H1 (cell line): ENCODE measurements at places on chromosomes 12 and 14.
A peak's percentile ranks its signal among the peaks of the same experiment; 100 is the strongest.

DNA sequence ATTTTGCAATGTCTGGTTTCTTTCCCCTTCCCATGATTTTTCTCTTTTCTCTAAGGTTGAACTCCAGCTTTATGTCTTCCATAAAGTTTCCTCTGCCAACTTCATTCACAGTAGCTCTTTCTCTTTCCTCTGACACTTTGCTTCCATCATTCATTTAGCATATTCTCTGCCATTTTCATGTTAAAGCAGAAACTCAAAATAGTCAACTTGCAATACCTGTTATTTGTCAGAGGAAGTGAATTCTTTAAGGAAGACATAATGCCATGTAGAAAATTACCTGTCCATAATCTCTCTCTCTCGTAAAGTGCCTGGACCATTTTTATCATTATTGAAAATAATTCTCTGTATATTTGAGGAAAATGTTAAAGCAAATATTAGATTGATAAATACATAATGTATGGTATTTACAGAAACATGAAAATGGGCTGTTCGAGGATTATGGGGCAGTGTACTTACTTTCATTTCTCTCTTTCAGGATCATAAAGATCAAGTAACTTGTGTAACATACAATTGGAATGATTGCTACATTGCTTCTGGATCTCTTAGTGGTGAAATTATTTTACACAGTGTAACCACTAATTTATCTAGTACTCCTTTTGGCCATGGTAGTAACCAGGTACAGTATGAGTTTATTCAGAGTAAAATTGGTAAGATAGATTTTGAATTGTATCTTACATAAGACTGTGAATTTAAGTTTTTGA, 12.6 kb downstream of the NEDD1 start:
- no peaks in the 10 kb centered on the region for H3K27me3 ChIP-seq
- no peak overlapping the region for H3K4me3 ChIP-seq
- H3K4me1 ChIP-seq, result peaks cover 2% of the 10 kb centered on the region; the same call in 1 of the 2 replicates
- DNase-seq, result no peak

DNA sequence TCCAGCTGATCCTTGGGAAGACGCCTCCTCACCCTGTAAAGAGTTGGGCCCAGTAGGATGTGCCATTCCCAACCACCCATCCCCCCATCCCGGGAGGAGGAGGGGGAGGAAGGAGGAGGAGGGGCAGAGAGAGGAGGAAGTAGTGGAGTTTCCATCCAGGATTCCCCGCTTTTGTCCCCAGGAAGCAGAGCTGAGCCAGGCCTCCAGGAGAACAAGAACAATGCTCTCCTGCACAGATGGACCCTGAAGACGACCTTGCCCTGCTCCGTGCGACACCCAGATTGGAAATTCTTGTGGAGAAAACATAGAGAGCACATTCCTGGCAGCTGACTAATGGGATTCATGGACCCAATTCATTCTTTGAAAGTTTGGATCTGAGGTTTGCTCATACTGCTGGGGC, 132.3 kb upstream of the CRY1 start:
- no peak overlapping the region for H3K27ac ChIP-seq
- H3K36me3 ChIP-seq, result no peaks in the 10 kb centered on the region
- no peaks in the 10 kb centered on the region for H3K4me1 ChIP-seq
- DNase-seq, result peak; percentile 60

- no peaks in the 10 kb centered on the region for H3K36me3 ChIP-seq
- DNase-seq, result no peak
- no peaks in the 10 kb centered on the region for H3K27me3 ChIP-seq
- H3K4me3 ChIP-seq, result no peak overlapping the region
- H3K27ac ChIP-seq, result no peak overlapping the region
These were observed 108.2 kb upstream of the SLC38A4 start for GRCh38 chr12:46933947-46934346.

- no peak overlapping the region for H3K4me3 ChIP-seq
- H3K36me3 ChIP-seq, result no peaks in the 10 kb centered on the region
- H3K4me1 ChIP-seq, result no peaks in the 10 kb centered on the region
- no peaks in the 10 kb centered on the region for H3K27me3 ChIP-seq
These were observed 50.8 kb upstream of the BBS10 start for GRCh38 chr12:76399040-76399439.

- H3K27ac ChIP-seq, result no peak overlapping the region
- no peaks in the 10 kb centered on the region for H3K36me3 ChIP-seq
- no peak for DNase-seq
These were observed 86.5 kb downstream of the PPM1H start for GRCh38 chr12:62848418-62848817.

DNA sequence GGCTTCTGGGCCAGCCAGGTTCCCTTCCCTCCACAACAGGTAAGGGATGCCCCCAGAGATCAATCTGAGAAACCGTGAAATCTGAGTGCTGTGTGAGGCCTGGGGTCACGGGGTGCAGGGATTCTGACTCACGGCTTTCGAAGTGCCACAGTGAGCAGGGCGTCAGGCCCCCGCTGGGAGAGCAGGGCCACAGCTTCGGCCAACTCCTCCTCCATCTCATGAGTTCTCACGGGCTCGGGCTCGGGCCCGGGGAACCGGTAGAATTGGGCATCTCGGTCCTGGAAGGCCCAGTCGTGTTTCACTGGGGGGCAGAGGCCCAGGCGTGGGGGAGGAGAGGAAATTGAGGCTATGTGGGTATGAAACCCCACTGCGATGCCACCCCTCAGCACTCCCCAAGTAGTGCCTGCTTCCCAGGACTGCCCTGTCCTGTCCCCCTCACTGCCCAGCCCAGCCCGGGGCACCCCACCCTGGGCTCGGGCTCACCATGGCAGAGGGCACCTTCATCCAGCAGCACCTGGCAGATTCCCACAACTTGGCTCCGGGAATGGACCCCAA, 7.7 kb downstream of the RAPGEF3 start:
- peaks cover 6% of the 10 kb centered on the region for H3K4me1 ChIP-seq
- no peak for DNase-seq
- H3K4me3 ChIP-seq, result no peak overlapping the region
- H3K36me3 ChIP-seq, result no peaks in the 10 kb centered on the region
- H3K27me3 ChIP-seq, result no peaks in the 10 kb centered on the region

GRCh38 chr14:52961060-52961639, 10.3 kb upstream of the FERMT2 start:
- H3K36me3 ChIP-seq, result no peaks in the 10 kb centered on the region
- no peaks in the 10 kb centered on the region for H3K4me1 ChIP-seq
- no peaks in the 10 kb centered on the region for H3K27me3 ChIP-seq
- no peak overlapping the region for H3K27ac ChIP-seq
- no peak overlapping the region for H3K4me3 ChIP-seq
- peak; percentile 56 for DNase-seq

DNA sequence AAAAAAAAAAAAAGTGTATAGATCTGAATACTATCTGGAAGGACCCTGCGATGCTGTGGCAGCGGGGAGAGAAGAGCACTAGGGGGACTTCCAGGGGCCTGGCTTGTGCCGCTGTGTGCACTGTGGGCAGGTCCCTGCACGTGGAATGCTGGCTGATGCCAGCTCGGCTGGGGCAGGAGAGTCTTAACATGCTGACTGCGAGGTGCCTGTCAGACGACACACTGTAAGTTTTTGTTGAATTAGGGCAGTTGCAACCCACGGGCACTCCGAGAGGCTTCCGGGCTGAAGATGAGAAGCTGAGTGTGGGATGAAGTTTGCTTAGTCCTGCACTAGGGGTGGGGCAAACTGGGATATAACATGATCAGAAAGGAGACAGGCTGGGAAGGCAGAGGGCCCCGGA, 10.7 kb downstream of the GLT1D1 start:
- no peaks in the 10 kb centered on the region for H3K4me1 ChIP-seq
- H3K27me3 ChIP-seq, result no peaks in the 10 kb centered on the region
- H3K36me3 ChIP-seq, result no peaks in the 10 kb centered on the region
- no peak overlapping the region for H3K4me3 ChIP-seq
